EL (cell line): ENCODE measurements at places on chromosomes 5 and 9.

DNA sequence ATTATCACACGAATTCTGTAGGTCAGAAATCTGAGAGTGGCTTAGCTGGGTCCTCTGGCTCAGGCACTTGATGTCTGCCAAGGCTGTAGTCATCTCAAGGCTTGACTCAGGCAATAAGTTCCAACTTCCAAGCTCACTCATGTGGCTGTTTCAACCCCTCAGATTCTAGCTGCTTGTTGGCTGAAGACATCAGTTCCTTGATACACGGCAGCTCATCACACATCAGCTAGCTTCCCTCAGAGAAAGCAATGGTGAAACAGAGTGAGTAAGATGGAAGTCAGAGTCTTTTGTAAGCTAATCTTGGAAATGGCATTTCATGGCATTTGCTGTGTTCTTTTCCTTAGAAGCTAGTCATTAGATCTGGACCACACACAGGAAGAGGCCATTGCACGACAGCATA is 204.2 kb upstream of the PTGER4 start:
- no peak for DNase-seq

DNA sequence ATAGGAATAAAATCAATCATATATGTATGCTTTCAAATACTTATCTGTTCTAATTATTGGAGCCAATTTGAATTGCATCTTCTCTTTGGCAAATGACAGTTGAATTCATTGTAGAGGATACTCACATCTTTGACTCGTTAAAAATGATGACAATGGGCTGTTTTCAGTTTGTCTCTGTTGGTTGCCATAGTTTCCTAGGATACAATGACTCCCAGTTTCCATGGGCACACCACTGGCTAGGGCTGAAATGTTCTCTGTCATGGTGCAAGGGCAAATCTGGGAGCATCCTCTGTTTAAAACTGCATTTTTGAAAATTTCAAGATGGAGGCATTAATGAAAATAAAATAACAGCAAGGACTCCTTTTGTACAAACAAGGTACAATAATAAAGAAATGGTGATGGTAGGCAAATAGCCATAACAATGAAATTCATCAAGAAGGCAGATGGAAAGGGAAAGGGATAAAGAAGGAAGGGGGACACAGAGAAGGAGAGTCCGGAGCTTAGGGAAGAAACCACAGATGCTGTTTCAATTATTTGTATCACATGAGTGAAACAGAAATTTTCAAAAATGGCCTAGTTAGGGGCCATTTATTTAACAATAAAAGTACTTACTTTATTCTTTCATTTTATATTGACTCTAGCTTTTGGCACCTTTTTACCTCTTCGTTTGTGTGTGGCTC is 378.8 kb upstream of the SEMA6A start:
- DNase-seq: no peak

DNA sequence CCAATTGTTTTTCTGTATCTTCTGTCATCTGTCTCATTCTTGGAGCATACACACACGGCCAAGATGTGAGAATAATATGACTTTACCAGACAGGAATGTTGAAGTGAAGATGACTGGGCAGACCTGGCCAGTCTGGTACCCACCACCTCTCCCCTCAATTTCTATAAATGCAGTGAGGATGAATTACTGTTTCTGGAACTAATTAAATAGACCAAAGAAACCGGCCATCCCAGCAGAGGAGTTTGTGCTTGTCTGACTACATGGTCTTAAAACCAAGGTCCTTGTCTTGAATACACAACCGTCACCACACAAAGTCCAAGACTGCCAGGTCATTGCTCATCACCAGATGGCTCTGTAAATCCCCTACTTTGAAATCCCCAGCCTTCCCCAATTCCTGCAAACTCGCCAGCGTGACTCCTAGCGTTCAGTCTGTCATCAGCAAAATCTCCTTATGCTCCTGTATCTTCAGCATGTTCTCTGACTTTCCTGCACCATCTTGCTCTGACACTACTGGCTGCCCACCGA is 147.2 kb downstream of the PDE4D start:
- DNase-seq: peak; percentile 67

- no peak for DNase-seq
These were observed 245.9 kb upstream of the PIK3R1 start for GRCh38 chr5:67969631-67970030.

DNA sequence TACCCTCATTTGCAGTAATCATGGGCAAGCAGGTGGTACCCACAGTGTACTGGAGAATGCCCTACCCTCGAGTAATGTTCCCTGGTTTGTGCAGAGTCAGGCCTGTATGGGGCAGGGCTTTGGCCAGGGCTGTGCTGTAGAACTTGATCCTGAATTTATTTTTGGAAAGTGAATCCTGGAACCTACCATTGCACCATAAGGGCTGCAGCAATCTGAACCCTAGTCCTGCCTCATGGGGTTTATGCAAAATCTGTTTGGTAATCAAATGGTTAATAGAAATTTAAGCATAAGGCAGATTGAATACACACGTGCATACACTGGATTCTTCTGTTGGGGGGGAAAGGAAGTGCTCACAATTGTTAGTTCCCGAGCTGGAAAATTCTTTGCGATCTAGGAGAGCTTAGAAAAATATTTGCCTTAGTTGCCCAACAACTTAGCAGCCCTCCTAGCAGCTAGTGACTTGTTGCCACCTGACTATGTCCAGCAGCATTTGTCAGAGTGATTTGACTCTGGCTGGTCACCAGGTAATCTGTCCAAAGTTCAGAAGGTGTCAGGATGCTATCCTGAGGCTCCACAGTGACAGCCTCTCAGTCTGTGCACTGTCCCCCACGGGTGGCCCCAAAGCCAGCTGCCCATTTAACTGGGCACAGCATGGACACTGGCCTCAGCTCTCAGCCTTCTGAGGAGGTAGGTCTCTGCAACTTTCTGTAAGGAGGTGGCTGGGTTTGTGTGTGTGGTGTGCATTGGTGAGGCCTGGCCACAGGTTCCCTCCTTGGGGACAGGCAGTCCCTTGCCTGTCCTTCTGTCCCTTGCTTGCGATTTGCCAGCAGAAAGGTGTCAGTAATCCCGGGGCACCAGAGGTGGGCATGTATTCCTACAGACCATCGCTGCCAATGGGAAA is 8.3 kb downstream of the MVB12B start:
- DNase-seq: no peak

- peak; percentile 92 for DNase-seq
These were observed 92.1 kb downstream of the DAB2IP start for GRCh38 chr9:121743441-121744001.

- no peak for DNase-seq
These were observed 14.5 kb downstream of the PHF19 start for GRCh38 chr9:120862452-120862851.

DNA sequence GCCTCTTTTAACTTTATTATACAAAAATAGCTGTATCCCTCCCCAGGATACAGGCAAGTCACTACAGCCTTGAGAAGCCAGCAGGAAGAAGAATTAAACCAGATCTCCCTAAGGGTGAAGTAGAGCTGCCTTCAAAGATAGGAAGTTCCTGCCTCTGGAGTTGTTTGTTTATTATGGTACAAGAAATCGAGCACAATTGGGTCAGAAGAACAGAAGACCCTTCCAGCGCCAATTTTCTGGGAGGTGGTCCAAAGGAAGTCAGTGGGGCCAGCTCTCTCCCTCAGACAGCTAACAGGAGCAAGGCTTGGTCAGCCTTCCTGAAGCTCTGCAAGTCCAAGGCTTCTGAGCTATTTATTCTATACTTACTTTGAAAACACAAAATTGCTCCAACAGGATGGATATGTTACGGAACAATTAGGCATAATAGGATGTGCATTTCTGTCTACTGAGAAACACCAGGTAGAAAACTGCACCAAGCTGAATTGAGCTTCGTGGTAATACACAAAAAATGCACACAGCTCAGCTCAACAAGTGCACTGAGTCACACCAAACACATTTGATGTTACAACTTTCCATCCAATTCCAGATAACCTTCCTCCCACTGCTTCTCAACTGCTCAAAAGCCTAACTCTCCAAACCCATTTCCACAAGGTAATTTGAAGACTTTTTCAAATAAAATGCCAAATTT is 16.0 kb downstream of the SERINC5 start:
- DNase-seq: peak; percentile 26

DNA sequence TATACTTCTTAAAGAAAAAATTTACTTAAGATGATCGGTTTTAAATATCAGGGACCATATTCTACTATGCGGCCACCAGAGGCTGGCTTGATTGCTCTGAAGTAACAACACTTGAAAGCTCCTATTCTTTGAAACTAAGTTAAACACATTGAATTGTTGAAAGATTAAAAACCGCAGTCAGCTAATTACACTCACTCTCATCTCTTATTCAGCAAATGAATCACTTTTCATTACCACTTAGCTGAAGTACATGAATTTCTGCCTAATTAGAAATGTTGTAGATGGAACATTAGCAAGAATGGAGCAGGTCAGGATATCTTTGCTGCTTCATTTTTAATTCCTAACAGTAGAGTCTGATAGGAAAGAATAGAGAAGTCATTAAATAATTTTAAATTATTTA is 42.3 kb downstream of the LSM11 start:
- no peak for DNase-seq

DNA sequence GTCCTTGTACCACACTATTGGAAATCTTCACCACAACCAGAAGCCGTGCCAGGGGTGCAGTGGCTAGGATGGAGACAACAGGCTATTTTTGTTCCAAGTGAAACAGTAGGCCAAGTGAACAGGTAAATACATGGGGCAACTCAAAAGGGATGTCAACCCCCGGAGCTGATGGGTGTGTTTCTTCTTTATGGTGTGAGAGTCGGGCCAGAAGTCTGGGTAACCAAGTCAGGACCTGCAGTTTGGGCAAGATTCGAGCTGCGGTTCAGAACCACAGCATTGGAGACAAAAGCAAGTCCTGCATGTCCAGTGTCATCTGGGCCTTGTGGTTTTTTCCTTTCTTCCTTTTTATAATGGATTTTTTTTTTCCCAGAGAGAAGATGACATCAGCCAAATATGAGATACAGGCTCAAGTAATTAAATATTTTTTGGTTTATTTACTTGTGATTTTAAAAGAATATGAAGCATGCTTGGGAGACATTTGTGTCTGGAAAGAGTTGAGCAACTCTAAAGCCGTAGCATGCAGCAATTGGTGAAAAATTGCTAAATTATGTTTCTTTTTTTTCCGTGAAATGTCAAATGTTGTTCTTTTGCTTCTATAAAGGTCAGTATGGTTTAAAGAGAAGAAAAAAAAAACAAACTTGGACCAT is 261.6 kb downstream of the ARRDC3 start:
- DNase-seq: no peak

DNA sequence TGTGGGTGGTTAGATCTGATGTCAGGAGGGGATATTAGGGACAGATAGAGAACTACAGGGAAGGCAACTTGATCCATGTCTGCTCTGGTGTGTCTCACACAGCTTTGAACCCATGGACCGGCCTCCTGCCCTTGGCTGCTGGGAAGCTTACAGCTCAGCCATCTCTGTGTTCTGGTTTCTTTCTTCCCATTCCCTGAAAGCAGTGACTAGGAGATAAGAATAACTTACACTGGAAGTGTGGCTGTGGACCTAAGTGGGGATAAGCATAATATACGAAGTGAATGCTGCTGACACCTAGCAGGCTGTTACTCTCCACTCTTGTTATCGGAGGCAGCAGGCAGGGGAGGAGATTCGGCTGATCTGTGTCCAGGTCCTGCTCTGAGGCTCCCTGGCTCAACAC is 282.3 kb upstream of the TUT7 start:
- no peak for DNase-seq

DNA sequence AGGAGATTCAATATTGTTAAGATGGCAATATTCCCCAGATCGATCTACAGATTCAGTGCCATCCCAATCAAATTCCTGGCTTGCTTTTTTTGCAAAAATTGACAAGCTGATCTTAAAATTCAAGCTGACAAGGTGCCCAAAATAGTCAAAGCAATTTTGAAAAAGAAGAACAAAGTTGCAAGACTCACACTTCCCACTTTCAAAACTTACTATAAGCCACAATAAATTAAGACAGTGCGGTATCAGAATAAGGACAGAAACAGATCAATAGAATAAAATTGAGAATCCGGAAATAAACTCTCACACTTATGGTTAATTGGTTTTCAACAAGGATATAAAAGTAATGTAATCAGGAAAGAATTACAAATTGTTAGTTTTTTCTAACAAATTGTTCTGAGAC is 97.1 kb downstream of the NRG2 start:
- no peak for DNase-seq

DNA sequence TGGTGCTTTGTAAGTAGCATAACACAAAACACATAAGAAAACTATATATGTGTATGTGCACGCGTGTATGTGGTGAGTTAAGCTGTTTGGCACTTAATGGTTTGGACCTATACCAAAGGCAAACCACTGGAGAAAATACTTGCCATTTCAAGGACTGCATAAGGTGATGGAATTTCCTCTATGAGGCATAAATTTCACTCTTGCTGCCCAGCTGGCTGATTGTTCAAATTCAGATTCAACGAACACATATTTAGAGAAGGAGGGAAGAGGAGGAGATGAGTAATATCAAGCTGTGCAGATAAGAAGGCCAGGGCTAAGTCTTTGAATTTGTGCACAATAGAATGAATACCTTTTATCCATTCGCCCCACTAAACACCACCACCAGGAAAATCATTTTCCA is 470.6 kb upstream of the MPDZ start:
- DNase-seq: peak; percentile 90

DNA sequence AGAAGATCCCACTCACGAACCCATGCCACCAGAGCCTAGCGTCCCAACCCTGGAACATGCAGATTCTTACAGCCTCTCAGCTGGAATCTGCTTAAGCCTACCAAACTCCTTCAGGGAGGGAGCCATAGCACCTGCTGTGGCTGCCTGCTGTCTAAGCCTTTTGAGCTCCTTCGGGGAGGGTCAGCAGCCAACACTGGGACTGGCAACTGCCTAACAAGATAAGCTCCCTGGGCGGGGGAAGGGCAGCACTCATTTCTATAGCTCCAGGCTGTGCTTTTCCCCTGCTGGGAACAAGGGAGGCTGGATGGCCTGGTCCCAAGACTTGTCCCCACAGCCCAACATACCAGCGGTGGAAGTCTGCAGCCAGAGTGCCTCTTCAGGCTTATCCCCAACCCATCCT is 199.1 kb upstream of the OR13F1 start:
- no peak for DNase-seq

- DNase-seq: no peak
These were observed 120.3 kb downstream of the SIL1 start for GRCh38 chr5:139077899-139078298.

DNA sequence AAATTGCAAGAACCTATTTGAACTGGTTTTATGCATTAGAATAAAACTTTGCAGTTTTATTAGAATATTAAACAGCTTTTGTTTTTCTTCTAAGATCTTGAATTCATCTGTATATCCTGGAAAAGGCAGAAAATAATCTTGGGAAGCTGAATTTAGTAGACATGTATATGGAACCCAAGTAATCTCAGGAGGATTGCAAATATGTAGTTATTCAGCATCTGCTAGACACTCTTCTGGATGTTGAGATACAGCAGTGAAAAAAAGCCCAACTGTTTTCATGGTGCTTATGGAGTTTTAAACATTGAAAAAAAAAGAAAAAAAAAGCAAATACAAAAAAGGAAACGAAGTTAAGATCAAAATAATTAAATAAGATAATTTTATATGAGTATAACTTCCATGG is 922.2 kb upstream of the SEMA6A start:
- DNase-seq: no peak

GRCh38 chr5:171155621-171156020 is 153.4 kb upstream of the TLX3 start:
- DNase-seq: peak; percentile 67
